ENCODE measurements at places on chromosomes 11 and 22.

GRCh38 chr22:17257121-17258001, 38.1 kb upstream of the ADA2 start:
- DNase-seq: no peak

GRCh38 chr11:127818625-127819024, 768.7 kb downstream of the ETS1 start:
- no peak for DNase-seq

DNA sequence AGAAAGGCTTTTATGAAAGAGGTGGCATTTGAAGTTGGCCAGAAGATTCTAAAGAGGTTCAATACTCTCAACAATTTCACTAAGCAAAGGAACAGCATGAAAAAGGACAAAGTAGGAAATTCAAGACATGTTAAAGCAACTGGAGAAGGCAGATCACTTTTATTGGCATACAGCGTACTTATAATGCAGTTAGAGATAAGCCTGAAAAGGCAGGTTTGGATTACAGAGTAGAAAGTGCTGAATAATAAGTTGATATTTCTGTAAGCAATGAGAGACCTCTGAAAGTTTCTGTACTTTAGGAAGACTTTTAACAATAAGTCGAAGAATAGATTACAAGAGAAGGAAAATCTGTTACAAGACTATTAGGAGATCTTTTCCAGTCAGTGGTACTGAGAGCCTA, 25.1 kb downstream of the MTMR2 start:
- no peak for DNase-seq

DNA sequence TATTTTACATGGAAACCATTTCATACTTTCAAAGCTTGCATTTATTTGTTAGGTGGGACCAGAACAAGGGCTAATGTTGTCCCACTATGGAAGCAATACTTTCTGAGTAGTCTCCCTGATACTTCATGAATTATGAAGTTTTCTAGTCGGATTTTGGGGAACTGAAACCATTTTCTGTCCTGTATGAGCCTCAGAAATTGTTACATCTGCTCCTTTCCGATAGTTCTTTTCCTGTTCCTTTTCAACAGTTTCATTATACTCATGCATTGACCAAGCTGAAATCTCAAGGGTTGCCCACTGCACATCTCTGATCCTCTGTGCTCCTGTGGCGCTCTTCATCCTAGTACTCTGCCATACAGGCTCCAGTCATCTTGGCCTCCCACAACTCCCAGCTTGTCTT, 31.5 kb upstream of the GLYATL1 start:
- no peak for DNase-seq

DNA sequence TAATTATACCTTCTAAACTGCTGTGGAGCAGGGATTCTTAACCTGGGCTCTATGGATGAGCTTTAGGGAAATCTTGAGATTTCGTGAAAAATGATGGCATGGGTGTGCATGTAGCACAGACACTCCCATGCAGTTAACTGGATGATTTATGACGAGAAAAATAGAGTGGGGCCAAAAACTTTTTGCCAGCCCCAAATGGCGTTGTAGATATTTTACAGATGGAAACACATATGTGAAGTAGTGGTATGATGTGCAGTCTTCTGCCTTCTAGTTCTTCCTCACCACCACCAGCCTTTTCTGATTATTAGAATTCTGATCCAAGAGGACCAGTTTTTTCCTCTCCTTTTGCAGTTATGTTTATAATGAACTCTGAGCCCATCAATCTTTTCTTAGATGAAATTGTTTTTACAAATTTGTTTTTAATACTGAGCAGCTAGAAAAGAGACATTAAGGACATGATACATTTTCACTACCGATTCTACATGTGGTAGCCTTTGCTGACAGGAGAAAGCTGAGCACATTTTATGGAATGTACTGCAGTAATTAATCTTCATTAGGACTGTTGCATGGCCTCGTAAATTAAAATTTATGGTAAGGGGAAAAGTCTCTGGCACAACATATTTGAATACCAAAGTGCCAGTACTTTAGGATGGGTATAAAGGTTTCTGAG, 261.4 kb downstream of the DDX10 start:
- no peak for DNase-seq

DNA sequence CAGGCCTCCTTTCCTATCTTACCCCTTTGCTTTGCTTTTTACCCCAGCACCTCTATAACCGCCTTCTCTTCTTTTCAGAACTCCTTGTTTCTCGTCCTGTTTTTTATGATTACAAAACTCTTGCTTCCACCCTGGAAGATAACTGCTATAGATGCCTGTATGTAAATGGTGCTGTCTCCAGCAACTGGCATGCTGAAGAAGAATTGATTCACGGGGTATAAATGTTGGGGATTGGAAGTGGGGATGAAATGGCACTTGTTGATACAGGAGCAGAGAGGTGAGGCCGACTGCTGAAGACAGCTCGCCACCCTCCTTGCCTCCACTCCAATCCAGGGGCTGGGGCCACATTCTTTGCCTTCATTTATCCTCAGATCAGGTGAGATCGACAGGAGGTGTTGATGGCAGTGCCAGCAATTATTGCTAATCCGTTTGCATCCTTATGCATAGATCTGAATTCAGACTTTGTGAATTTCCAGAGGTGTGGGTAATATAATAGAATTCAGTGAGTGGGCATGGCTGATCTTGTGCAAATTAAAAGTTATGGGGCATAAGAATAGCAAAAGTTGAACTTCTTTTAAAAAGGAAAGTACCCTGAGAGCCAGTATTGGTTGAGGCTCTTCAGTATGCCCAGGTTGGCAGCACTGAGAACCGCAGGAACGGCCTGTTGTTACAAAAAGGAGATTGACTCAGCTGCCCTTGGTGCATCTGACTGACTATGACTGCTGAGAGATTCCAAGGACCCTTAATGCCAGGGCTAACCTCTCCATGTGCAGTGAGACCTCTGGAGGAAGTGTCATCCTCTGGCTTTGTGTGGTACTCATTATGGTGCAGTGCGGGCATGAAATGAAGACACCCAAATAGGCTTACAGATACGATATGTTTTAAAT, 5.3 kb downstream of the NEAT1 start:
- no peak for DNase-seq

DNA sequence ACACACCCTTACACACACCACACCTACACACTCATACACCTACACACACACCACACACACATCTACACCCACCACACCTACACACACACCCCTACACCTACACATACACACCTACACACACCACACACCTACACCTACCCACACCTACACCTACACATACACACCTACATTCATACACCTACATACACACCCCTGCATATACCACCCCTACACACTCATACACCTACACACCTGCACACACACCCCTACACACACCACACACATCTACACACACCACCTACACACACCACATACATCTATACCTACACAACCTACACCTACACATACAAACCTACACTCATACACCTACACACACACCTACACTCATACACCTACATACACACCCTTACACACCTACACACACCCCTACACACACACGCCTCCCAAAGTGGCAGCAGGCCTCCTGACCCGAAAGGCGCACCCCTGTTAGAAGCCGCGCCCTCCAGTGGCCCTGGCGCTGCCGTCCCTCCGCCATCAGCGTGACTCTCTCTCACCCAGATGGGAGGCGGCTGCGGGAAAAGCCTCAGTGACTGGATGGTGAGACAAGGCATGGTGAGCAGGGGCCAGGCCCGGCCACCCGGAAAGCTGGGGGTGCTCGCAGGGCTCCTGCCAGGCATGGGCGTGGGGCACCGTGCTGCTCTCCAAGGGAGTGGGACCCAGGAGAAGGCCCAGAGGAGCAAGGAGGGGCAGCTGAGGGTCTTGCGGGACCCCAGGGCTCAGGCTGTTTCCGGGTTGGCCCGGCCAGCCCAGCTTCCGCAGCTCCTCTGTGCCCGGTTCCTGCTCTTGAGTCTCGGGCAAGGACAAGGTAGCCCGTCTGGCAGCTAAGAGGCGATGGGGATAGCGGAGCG, 37.0 kb upstream of the HMOX1 start:
- no peak for DNase-seq

GRCh38 chr11:133082841-133083488, 449.3 kb downstream of the OPCML start:
- peak; percentile 38 for DNase-seq

GRCh38 chr11:11391796-11392463, 38.9 kb upstream of the CSNK2A3 start:
- DNase-seq: no peak

- no peak for DNase-seq
Measured at GRCh38 chr22:23773483-23774113, 949 bp downstream of the MMP11 start.

GRCh38 chr11:47918882-47919495, 61.4 kb upstream of the PTPRJ start:
- DNase-seq: no peak

DNA sequence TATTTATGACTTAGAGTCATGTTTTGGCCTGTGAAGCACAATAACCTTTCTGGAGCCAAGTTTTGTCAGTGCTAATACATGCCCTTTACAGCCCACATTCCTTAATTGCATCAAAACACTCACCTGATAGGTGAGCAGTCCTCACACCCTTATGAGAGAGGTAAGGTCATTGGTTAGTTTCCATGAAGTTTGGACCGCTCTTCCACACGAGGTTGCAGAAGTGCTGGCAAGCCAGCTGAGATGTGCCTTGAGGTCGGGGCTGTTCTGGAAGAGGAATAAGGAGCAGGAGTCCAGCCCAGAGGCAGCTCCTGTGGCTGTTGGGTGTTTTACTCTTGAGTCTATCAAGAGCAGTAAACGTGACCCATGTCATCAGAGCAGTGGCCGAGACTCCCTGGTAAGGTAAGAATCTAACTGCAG, 76.3 kb downstream of the CYB5R2 start:
- DNase-seq: no peak

- DNase-seq: peak; percentile 71
Measured at GRCh38 chr22:19962246-19962908, 20.8 kb upstream of the TXNRD2 start.

DNA sequence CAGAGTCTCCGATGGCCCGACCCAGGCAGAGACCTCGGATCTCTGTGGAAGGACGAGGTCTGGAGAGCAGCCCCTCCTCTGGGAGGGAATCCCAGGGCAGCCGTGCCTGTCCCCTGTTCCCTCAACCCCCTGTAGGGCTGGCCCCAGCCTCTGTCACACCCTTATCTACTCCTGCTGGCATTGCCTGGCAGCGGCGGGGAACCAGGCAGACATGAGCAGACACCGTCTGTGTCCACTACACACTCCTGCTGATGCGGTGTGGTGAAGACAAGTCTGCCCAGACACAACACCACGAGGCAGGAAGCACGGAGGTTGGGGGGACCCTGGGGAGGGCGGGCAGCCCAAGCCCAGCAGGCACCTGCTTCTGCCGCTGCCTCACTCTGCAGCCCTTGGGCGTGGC, 52.5 kb upstream of the A4GALT start:
- DNase-seq: no peak

DNA sequence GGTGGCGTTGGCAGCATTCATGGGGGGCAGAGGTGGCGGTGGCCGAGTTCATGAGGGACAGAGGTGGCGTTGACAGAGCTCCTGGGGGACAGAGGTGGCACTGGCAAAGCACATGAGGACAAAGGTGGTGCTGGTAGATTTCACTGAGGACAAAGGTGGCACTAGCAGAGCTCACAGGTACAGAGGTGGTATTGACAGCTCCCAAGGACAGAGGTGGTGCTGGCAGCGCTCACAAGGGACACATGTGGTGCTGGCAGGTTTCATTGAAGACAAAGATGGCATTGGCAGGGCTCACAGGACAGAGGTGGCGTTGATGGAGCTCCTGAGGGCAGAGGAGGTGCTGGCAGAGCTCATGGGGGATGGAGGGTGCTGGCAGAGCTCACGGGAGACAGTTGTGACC, 425.4 kb downstream of the CTTN start:
- DNase-seq: no peak

DNA sequence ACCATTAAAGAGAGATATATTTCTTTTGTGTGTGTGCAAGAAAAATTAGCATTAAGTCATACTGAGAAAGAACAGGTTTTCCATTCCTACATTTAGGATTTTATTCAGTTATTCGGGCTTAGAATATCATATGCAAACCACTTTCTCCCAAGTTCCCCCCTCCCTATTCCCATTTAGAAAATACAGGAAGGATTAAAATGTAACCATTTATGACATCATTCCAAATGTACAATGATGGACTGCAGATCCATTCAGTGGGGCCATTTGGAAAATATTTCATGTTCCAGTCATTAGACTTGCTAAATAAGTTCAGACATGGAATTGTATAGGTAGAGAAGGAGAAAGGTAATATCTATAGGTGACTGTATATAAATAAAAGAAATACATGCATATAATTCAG, 228.6 kb upstream of the MPPED2 start:
- DNase-seq: no peak

DNA sequence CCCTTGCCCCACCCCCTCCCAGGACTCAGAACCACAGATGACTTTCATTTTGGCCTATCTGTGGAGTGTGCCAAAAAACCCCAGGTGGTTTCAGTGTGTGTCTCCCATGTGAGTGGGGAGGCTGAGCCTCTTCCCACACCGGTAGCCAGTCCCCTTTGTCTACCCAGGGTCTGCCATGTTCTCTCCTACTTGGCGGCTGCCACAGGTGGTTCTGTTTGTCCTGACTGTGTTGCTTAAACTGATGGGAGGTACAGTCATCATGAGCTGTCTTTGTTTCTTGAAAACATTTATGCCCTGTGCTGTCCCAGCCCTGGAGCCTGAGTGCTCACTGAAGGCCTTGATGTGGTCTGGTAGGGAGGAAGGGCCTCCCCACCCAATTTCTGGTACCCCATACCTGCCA, 39.7 kb upstream of the SUSD2 start:
- DNase-seq: no peak

GRCh38 chr11:95067841-95068219, 1.1 kb downstream of the SRSF8 start:
- no peak for DNase-seq

GRCh38 chr11:130801333-130802122, 114.8 kb downstream of the SNX19 start:
- DNase-seq: no peak

DNA sequence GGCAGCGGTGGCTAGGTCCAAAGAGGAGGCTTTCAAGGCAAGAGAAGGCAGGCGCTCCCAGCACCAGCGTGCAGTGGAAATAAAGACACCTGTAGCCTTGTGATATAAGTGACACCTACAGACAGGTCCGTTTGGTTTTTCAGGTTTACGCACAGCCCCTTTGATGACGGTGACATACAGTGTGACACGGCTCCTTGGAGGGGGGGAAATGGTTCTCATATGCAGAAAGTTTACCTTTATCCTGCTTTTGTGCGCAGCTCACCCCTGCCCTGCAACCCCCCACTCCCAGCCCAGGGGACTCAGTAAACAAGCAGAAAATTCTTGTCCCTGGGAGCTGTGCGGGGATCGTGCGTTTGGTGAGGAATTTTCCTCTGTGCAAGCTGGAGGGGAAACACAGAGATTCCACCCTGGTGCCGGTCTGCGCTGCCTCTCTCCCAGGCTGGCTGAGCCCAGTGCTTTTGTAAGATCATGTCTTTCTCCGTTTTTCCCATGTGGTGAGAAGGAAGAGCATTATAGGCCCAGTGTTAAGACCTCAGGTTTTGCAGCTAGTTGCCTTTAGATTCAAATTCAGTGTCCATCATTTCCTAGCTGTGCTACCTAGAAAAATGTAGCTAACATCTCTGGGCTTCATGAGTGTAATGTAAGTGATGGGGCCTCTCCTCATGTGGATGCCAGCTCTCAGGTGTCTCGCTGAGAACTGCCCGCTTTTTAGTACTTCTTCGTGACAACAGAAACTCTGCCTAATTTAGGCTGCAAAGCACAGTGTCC, at the start of gene ELF5:
ELF5 (minus strand) TSS at position 113 of the 768 bp plus-strand sequence. CDS start 8,045 bp downstream, outside the sequence.
- DNase-seq: no peak
